ENCODE measurements at places on chromosomes 7 and 10. TPM values are rescaled to one million over a fixed set of nuclear protein-coding genes. Genes with fewer than 3 reads are reported as not detected.

DNA sequence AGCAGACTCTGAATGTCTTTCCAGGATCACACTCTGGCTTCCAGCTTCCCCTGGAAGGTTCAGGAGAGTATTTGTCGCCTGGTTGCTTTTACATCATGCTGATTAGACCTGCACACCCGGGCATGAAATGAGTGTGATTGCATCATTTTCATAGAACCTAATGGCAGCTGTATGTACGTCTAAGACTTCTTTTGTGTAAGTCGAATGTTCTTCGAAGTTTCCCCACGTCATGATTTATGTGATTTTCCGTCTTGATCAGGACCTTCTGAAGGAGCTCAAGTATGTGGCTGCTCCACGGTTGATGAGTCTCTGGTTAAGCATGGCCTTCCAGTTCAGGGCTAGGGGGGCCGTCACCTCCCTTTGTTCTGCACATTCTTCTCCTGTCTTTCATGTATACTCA lies 4.5 kb downstream of the EIF4H start:
- no peak for DNase-seq

GRCh38 chr7:157974678-157975230 lies 612.9 kb downstream of the PTPRN2 start:
- DNase-seq, result no peak

Gene VCL
- total RNA-seq, result 184 TPM

Gene MEST
- 8.4 TPM for total RNA-seq
